IMR-90 (cell line): ENCODE measurements at places on chromosomes 5 and 9. TPM values are rescaled to one million over a fixed set of nuclear protein-coding genes. Genes with fewer than 3 reads are reported as not detected.

Gene DDX4
- not detected in 2 replicates for total RNA-seq

Gene PPP2R2B
- total RNA-seq = not detected in 2 replicates

- DNase-seq = no peak
These were observed 99.3 kb downstream of the AMBP start for GRCh38 chr9:113978725-113979342.

GRCh38 chr9:107502464-107502863, 12.9 kb upstream of the KLF4 start:
- no peak for DNase-seq

DNA sequence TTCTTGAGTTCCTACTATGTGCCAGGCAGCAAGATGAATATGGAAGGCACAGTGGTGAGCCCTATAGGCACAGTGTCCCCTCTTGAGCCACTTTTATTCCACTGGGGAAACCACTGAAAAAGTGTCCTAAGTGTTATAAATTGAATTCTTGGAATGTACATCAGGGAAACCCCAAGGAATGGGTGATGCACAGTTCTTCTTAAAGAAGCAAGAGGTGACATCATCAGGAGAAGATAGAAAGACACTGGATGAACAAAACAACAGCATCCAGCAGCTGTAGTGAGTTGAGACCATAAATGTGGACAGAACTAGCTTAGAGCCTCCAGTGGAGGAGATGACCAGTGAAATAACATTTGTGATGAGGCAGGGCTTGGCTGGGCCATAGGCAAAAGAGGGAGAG, 199.2 kb upstream of the ANKRD55 start:
- peak; percentile 79 for DNase-seq

Gene DBN1
- 122 and 212 TPM in 2 replicates for total RNA-seq

DNA sequence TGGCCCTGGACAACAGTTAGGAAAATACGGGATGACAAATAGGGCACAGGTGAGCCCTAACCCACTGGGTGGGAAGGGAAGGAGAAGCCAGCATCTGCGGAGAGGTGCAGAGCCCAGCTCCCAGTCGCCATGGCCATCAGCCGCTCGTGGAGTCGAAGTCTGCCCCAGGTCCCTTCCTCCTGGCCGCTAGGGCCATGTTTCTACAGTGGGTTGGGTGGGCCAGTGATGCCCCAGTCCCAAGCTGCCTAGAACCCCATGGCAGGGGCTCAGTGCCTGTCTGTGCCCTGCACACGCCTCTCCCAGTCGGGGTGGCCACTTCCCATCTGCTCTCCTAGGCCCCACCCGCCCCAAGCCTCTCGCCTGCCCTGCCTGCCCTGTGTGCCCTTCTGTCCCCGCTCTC, 34.8 kb downstream of the OLFM1 start:
- DNase-seq = no peak

Gene SLC46A2
- total RNA-seq = not detected in 2 replicates

Gene CTXN3
- not detected in 2 replicates for total RNA-seq

- DNase-seq = no peak
These were observed 1312.0 kb upstream of the WWC1 start for GRCh38 chr5:166979307-166979895.

Gene BAAT
- total RNA-seq = under 0.01 TPM in 1 of 2 replicates, not detected in the other

Gene PCDHGA9
- 3.9 and 4.5 TPM in 2 replicates for total RNA-seq
